ENCODE measurements at places on chromosomes 7 and 10. TPM values are rescaled to one million over a fixed set of nuclear protein-coding genes. Genes with fewer than 3 reads are reported as not detected.
A peak's percentile ranks its signal among the peaks of the same experiment; 100 is the strongest.

GRCh38 chr7:150585199-150585598 is 18.0 kb downstream of the GIMAP4 start:
- no peak for DNase-seq

DNA sequence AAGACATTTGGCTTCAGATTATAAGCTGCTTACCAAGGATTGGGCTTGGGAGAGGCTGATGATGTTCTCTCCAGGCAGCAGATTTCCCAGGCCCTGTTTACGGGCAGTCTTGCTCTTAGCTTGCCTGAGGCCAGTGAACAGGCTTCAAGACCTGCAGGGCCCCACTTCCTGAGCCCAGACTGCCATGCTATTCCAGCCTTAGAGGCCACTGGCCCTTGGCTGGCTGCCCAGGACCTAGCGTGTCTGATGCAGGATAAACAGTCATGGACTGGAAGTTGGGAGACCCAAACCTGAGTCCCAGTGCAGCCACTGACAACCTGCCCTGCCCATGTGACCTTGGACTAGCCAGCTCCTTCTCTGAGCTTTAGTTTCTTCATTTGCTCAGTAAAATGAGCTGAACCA is 2.9 kb downstream of the PRXL2A start:
- DNase-seq: no peak

DNA sequence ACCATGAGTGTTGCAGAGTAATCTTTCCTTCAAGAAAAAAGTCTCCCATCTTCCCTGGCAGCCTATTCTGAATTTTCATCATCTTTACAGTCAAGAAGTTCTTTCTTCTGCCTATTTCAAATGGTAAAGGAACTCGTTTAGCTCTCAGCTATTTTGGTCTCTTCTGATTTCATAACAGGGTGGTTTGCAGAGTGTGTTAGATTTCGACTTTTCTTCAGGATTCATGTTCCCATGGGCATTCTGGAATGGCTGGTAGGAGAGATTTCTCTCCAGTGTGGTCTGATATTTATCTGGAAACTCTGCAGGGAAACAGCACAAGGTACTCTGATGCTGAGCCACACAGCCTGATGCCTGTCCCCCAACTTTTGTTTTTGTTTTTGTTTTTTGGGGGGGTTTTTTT is 111.1 kb upstream of the FAM171A1 start:
- no peak for DNase-seq

- no peak for DNase-seq
These were observed 193.8 kb downstream of the CYP26A1 start for GRCh38 chr10:93267521-93267920.

The TFEC gene
- 0.04 TPM for total RNA-seq

The PLAC9 gene
- not detected for total RNA-seq

The RFC2 gene
- total RNA-seq: 15.7 TPM

GRCh38 chr10:79306644-79307220 is 40.5 kb upstream of the PPIF start:
- DNase-seq: no peak

GRCh38 chr7:39083781-39084180 is 106.1 kb downstream of the POU6F2 start:
- no peak for DNase-seq

DNA sequence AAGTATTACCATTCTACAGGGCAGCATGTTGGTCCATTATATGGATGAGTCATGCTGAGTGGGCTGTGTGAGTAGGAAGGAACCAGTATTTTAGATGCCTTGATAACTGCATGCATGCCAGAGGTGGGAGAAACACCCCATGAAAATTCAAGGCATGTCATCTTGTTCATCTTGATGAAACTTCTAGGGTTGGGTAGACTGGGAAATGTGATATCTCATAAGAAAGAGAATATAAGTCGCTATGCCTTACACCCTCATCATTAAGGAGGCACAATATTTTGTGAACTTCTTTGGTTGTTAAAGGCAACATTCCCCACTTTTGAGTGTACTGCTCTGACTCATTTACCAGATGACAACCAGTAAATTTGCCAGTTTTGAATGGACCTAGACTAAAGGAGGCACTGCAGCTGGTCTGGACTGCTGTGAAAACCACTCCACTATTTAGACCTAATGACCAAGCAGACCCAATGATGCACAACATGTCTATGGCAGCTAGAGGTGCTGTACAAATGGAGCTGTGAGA is 48.0 kb downstream of the ZNF365 start:
- peak; percentile 63 for DNase-seq

The PNLIPRP3 gene
- total RNA-seq: not detected

- DNase-seq: no peak
These were observed 55.2 kb downstream of the JAKMIP3 start for GRCh38 chr10:132120734-132121510.

DNA sequence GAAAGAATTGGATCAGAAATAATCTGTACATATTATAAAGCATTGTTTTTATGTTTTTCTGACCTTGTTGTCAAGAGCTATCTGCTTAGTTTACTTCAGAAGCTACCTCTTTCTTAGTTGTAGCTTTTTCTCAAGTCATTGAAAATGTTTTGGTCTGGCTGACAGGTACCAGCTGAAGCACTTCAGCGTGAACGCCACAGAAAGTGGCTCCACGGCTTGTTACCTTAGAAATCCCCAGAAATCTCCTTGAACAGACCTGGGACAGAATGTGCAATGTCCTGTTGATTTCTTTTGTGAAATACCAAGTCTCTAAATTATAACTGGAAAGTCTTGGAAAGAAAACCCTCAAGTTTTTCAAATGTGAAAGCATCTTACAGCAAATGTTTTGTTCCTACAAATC is 96.8 kb downstream of the ZMYND11 start:
- DNase-seq: no peak

DNA sequence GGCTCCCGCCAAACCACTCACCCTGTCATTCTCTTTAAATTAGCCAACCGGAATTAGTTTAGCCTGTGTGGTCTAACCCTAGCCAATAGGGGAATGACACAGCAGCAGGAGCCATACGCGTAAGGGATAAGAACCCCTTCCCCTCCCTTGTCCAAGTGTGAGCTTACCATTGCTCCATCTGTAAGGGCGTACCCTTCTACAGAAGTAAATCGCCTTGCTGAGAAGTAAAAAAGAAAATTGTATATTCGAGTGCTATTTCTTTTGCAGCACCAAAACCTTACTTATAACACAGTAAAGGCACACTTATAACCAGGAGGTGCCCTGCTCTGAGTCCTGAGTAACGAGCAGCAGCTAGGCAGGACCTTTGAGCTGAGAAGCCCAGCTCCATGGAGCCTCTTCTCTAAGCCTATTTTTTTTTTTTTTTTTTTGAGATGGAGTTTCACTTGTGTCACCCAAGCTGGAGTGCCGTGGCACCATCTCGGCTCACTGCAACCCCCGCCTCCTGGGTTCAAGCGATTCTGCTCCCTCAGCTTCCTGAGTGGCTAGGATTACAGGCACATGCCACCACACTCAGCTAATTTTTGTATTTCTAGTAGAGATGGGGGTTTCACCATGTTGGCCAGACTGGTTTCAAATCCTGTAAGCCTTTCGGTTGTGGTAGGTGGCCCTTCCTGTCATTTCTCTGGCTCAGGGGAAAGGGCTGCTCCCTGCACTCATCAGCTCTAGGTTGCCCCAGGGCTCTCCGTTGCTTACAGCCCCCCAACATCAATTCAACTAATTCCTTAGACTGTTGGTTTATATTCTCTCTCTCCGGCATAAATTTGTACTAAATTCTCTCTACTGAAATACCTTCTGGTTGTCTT is 73.3 kb downstream of the NSUN6 start:
- no peak for DNase-seq

DNA sequence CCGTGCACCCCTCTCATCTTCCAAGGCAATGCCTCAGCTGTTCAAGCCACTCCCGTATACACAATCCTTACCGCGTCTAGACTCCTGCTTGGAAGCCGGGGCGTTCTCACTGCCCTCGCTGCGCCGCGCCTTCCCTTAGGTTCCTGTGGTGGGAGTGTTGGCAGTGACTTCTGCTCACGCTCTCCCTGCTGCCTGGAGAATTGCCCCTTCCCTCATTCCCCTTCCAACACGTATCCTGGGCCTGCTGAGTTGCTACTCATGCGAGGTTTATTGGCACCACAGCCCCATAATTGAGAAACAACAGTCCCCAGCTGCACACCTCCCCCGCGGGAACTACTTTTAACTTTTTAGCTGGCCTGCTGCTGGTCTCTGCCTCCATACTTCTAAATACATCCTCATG is 31.9 kb downstream of the RBM17 start:
- DNase-seq: no peak

The BET1 gene
- 35.4 TPM for total RNA-seq

- no peak for DNase-seq
These were observed 26.5 kb downstream of the HDAC9 start for GRCh38 chr7:18521945-18522566.
